ENCODE measurements at places on chromosomes 2 and 18.

GRCh38 chr18:62876828-62877227 lies 161.5 kb downstream of the PHLPP1 start:
- no peak for DNase-seq

DNA sequence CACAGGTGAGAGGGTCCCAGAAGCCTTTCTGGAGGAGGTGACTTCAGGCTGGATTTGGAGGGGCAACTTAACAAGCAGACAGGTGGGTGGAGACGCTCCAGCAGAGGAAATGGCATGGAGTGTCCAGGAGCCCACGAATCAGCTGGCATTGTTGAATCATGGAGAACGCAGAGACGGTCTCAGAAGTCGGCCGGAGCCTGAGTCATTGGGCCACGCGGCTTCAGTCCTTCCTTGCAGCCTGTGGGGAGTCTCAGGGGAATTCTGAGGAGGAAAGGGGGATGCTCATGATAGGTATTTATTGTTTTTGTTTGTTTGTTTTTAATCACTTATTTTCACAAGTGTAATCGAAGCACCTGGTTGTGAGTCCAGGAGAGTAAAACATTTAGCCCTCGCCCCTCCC lies 184.6 kb upstream of the HDAC4 start:
- no peak for DNase-seq

- no peak for DNase-seq
Measured at GRCh38 chr2:207681431-207681830, 30.0 kb upstream of the CCNYL1 start.

DNA sequence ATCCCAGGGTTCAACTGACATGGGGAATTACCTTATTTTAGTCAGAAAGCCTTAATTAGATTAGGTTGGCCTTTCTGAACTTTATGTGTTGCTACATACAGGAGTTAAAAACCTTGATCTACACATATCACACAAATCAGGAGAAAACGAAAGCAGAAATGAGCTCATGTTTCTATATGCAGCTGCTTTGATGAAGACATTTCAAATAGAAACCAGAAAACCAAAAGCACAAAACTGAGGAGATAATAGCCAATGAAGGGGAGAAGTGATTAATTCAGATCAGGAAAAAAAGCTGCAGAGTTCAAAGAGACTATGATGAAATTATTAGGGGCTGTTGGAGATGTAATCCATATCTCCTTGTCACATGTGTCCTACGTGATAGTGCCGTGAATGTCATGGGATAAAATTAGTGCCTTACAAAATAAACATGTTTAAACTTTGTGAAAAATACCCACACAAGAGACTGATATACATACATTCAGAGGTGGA lies 255.0 kb downstream of the CAMKMT start:
- no peak for DNase-seq

DNA sequence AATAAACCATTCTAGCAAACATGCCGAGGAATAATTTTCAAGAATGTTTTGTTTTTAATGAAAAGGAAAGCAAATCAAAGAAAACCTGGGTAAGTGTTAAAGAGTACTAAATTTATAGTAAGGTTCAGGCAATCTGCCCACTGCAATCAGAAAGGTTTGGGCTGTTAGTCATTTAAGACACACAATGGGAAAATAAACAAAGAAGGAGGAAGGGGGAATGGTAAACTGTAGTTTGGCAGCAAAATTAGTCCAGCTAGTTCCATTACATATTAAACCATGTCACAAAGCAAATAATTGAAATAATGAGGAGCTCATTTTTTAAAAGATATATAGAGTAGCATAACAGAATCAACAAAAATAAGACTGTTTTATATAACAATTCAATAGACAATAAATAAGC lies 87.5 kb upstream of the COPS8 start:
- DNase-seq: no peak

DNA sequence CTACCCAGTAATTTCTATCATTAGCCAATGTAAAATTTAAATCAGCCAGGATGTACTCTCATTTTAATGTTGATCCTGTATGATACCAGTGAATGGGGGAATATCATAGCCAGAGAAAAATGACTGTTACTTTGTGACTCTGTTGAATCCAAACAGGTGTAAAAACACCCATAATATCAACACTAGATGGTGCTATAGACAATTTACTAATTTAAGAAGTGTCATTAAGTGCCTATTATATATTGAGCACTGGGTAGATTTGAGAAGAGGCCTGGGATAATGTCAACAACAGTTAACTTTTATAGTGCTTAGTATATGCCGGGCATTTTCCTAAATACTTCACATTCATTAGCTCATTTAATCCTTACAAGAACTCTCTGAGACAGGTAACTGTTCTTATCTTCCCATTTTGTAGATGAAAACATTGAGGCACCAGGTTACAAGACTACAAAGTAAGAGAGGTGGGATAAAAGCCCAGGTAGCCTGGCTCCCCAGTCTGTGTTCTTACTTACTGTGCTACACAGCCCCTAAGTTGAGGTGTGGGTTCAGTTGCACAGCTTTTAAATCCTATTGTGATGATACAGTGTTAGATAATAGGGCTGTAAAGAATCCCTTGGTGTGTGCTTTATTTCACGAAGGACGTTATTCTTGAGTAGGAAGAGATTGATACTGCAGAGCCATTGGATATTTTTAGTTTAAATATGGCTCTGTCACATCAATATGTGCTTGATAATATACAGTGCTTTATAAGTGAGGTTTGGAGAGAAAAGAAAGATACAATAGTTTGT lies 325.5 kb downstream of the AGPS start:
- DNase-seq: no peak

DNA sequence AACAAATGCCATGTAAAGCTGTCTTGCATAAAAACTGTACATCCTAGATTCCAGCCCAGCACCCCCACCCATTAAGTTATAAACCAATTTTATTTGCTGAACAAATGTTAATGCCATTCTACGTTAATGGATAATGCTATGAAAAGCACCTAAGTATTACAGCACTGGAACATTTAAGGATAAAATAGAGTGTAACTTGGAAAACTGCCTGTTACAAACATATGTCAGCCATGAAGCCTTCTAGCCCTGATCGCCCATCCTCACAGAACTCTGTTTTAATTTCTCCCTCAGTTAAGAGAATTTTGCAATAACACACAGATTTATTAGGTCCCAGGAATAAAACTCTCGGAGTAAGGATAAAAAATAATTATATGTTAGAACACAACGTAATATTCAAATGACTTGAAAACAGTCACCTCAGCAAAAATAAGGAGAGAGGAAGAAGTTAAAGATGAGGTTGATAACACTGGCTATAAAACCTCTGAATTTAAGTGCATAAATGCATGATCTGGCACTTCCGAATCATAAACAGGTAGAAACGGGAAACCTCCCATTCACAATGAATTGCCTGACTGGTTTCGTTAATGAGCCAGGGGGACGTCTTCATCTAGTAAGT lies 308.7 kb downstream of the AFF3 start:
- no peak for DNase-seq

DNA sequence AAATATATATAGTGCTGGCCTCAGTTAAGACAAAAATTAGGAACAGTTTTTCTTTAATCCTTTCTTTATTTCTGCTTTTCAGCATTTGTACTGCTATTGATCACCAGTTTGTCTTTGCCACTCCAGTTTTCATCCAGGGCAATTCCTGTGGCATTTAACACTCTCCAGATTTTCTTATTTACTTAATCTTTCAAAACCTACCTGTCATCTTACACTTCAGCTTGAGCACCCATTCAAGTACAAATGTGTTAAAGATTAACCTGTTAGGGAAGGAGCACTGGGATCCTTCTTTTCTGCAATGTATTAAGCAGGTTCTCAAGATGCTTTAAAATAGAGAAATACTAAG lies 101.8 kb upstream of the SCN1A start:
- no peak for DNase-seq

GRCh38 chr18:6487968-6488367 lies 73.3 kb upstream of the L3MBTL4 start:
- no peak for DNase-seq

DNA sequence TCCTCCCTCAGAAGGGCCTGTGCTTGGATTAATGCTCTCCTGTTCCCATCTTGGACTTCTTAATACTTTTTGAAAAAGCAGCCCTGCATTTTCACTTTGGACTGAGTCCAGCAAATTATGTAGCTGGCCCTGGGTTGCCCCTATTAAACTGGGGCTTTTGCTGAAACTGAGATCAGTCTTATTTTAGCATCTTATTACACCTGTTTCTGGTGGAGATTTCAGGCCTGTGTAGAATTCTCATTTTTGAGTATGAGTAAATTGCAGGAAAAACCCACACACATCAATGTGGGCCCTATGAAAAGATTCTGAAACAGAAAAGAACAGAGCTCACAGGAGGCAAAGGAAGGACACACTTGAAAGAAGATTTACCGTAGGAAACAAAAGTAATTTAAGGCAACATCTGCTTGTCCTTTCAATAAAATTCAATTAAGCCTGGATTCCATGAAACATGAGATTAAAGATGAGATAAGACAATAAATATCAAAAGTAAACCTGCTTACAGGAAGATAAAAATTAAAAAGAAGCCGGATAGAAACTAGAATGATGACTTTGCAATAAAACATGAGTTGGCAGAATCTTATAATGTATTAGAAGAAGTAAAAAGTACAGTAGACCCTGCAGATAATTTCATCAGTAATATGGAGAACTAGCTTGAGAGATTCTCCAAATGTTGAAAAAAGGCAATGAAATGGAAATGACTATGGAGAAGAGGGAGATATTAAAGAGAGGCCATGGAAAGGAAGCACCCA lies 90.7 kb upstream of the GCFC2 start:
- no peak for DNase-seq

Data from anterior cingulate cortex (tissue), 58 donors.